Small intestine (tissue), 16 donors: ENCODE measurements at places on chromosomes 2 and 18.

DNA sequence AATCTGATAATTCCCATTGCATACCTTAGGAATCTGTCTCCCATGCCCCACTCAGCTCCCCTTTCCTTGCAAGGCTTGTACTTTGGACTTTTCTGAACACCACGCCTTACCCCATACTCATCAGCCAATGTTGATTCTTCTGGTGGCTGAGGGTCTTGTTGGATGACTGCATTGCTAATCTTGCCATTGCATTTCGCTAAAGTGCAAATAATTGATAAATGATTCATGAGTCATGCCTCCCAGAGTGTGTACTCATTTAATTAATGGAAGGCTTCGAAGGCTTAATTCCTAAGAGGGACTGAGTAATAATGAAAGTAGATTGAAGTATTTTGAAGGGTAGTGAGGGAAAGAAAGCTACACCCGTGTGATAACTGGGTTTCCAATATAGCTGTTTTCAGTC is 28.0 kb upstream of the PPP1R1C start:
- peak; percentile 28 for DNase-seq

DNA sequence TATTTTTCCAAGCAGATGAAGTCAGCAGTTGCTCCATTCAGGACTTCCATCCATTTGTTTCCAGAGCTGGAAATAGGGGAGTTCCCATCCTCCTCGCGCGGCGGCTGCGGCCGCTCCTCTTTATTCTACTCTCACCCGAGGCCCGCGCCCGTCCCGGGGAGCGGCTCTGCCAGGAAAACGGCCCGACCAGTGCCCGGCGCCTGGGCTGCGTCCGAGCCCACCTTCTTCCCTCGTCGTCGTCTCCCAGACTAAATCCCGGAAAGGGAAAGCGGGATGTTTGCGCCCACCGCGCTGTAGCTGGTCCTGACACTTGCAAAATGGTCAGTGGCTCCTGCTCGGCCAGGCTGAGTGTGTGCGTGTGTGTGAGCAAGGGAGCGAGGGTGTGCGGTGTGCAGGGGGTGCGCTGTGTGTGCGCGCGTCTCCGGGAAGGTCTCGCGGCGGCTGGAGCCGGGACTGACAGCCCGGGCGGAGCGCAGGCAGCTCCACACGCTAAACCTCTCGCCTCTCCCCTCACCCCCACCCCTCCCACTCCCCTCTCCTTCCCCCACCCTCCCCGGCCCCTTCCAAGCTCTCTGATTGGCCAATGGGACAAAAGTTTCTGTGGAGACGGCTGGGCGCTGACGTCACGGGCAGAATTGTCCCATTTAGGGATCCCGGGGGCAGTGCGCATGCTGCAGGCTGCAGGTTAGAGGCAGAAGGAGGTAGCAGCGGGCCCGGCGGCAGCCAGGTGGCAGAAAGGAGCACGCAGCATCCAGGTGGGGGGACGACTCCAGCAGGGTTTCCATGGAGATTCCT is at the start of gene NOL4:
TSS of gene NOL4 (minus strand) at position 491 of the 795 bp plus-strand sequence. CDS start 1,660 bp downstream, outside the sequence.
- peak; percentile 2 for DNase-seq

- DNase-seq = peak; percentile 83
Measured at GRCh38 chr2:158724803-158725381, 70.2 kb upstream of the DAPL1 start.

DNA sequence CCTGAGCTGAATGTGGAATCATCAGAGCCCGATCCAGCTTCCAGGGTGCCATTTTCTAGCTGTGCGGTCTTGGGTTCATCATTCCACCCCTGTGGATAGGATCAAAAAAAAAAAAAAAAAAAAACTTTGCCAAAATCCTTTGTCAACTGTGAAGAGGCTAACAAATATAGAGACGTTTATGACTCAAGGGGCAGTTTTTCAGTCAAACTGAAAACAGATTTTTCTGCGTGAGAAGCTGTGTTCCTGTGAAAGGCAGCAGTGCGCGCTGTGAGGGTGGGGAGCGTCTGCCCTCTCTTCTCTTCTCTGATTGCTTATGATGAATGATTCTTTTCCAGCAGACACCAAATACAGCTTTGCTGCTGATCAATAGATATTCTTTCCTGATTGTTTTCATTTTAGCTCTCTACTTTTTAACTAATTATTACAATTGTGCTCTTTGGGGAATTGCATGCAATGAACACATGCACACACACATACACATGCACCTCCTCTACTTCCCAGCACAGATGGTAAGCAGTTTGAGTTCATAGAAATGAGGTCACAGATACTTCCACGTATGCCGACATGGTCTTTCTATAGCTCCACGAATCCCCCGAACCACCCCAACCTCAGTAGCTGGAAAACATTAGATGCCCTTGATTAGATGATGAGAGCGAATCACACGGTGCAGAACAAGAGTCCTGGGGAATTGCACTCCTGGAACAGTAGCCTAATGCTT is 175.4 kb downstream of the NRP2 start:
- no peak for DNase-seq

GRCh38 chr2:172093416-172094293 is 8.3 kb downstream of the DLX1 start:
- no peak for DNase-seq

DNA sequence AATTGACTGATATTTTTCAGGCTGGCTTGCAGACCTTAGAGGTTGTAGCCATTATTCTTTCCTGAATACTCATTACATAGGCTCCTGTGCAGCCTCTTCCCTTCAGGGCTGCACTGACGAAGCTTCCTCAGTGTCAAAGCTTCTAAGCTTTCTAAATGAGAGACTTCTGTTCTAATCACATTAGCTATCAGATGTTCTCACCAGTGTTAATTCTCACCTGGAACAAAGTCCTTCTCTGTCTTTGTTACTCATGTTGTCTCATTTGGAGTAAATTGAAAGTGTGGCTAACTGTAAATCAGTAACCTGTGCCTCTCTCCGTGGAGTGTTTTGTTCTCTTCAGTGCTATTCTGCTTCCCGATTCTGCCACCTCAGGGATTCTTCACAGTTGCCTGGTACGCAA is 76.9 kb downstream of the MC4R start:
- DNase-seq = peak; percentile 81

DNA sequence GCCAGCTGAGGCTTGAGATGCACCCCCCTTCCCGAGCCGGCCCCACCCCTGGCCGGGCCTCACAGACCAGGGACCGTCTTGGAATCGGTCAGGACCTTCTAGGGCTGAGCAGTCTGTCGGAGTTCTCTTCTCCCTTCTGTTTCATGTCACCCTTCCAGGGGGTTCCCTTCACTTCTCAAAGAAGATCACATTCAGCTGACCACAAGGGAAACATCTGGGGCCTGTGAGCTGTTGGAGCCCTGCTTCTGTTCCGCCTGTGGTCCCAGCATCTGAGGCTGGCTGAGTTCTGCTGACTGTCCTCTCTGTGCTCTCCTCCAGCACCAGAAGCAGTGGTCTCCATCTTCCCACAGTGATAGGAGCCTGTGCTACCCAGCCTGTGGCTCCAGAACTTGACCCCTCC is 106.5 kb downstream of the SEPTIN10 start:
- no peak for DNase-seq

GRCh38 chr2:142745691-142746090 is 131.8 kb upstream of the KYNU start:
- no peak for DNase-seq

DNA sequence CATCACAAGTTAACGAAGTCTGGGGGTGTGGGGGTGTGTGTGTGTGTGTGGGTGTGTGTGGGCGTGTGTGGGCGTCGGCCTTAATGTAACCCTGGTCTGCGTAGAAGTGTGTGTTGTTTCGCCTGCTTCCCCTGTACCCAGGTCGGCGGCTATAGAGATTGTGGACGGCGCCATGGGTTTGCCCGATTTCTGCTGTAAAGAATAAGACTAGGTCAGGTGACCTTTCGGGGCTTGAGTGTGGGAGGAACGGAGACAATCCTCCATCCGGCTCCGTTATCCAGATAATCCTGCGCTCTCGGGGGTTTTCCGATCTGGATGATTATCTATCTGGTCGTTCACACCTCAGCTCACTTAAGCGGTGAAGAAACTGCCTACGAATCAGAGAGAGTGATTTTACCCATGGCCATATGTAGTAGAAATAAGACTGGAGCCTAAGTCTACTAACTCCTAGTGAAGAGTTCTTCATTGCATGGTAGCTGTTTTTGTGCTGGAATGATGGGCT is 543 bp downstream of the HADHB start:
- no peak for DNase-seq

DNA sequence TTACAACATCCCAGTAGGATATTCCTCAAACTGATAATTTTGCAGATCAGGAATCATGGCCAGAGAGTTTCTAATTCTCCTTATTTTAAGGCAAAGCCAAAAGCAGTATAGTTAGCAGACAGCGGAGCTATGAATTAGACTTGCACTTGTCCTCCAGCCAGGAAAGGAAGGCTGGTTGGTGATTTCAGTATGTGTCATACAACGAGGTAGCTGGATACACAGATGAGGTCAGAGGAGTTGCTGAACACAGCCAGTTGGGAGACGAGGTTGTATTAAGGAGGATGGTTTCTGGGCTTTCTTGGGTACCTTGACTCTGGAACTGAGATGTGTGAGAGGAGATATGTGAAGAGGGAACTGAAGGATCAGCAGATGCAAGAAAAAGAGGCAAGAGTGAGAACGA is 185.2 kb downstream of the SOX11 start:
- no peak for DNase-seq
